ENCODE measurements at places on chromosomes 12 and 14. TPM values are rescaled to one million over a fixed set of nuclear protein-coding genes. Genes with fewer than 3 reads are reported as not detected.

GARIN6 gene
- not detected for polyA plus RNA-seq

CNIH1 gene
- polyA plus RNA-seq, result 101 TPM

PRICKLE1 gene
- polyA plus RNA-seq, result 0.08 TPM

METTL25 gene
- polyA plus RNA-seq, result 12.7 TPM

PTPRO gene
- not detected for polyA plus RNA-seq

TMEM229B gene
- 28.0 TPM for polyA plus RNA-seq
